ENCODE measurements at places on chromosomes 16 and 17. TPM values are rescaled to one million over a fixed set of nuclear protein-coding genes. Genes with fewer than 3 reads are reported as not detected.

The NLRC3 gene
- 27.2 TPM for total RNA-seq

The SPNS2 gene
- total RNA-seq = 50.2 TPM

The CD300LG gene
- 0.77 TPM for total RNA-seq

The APOBR gene
- 23.4 TPM for total RNA-seq

The IL17C gene
- total RNA-seq = not detected

The CAPN15 gene
- total RNA-seq = 71.6 TPM

- no peak overlapping the region for H3K4me3 ChIP-seq
- H3K27ac ChIP-seq = no peak overlapping the region
- H3K36me3 ChIP-seq = peaks cover 100% of the 10 kb centered on the region
- no peaks in the 10 kb centered on the region for H3K4me1 ChIP-seq
Measured at GRCh38 chr16:305916-306626, 23.1 kb downstream of the PDIA2 start.

GRCh38 chr16:78930561-78930960 lies 670.0 kb downstream of the MAF start:
- no peaks in the 10 kb centered on the region for H3K27me3 ChIP-seq
- H3K4me1 ChIP-seq = no peaks in the 10 kb centered on the region
- H3K27ac ChIP-seq = no peak overlapping the region
- H3K36me3 ChIP-seq = no peaks in the 10 kb centered on the region
- DNase-seq = no peak
- no peak overlapping the region for H3K4me3 ChIP-seq

GRCh38 chr17:77869665-77870132 lies 88.8 kb upstream of the TNRC6C start:
- no peaks in the 10 kb centered on the region for H3K27me3 ChIP-seq
- no peaks in the 10 kb centered on the region for H3K36me3 ChIP-seq
- no peak overlapping the region for H3K27ac ChIP-seq
- H3K4me3 ChIP-seq = no peak overlapping the region
- peaks cover 43% of the 10 kb centered on the region for H3K4me1 ChIP-seq

DNA sequence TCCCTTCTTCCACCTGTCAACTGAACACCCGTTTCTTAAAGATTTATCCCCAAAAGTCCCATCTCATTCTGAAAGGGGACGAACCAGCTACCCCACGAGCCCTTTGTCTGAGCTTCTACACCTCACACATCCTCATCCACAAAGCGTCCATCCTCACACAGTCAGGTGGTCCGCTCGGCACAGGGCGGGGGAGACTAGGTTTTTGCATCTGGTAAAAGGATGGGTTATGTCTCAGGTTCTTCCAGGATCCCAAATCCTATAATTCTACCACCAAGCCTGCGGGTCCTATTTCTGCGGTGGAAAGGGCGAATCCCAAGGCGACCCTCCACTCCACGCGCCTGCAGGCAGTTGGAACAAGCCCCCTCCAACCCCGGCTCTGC lies 458 bp downstream of the GFOD2 start:
- no peak for DNase-seq
- H3K27ac ChIP-seq = peak overlapping the region; percentile 94
- peaks cover 9% of the 10 kb centered on the region for H3K36me3 ChIP-seq

DNA sequence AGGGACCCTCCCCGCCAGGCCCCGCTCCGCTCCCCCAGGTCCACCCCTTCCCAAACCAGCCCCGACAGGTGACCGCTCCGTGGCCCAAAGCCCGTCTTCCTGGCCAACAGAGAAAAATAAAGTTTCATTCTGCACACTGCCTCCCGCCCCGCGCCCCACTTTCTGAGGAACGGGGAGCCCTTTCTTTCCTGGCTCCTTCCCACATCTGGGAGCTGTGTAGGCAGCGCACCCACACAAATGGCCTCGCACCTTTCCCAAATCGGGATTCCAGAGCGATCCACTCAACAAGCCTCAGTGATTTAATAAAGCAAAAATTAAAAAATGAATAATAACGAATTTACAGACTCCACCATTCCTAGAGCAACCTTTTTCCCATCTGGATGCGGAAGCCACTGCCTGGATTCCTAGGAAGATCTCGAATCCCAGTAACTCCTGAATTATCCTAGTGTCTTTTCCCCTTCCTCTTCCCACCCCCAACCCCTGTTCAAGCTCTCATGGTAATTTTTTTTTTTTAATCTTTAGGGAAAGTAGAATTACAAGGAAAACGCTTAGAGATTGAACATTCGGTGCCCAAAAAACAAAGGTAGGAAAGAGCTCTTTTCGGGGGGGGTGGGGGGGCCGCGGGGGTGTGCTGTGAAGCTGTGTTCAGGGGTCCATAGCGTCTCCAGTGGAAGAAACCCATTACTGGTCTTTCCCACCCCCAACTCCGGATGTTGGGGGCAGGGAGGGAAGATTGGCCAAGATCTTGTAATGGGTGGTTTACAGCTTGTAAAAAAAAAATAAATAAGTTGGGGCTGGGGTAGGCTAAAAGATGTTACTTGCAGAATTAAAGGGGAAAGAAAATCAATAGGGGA lies 1.6 kb downstream of the IGF2BP1 start:
- peaks cover 100% of the 10 kb centered on the region for H3K27me3 ChIP-seq
- no peak overlapping the region for H3K27ac ChIP-seq

GRCh38 chr17:32813021-32813420 lies 63.9 kb downstream of the MYO1D start:
- no peak overlapping the region for H3K27ac ChIP-seq
- H3K4me3 ChIP-seq = no peak overlapping the region
- no peaks in the 10 kb centered on the region for H3K36me3 ChIP-seq
- no peaks in the 10 kb centered on the region for H3K27me3 ChIP-seq
- no peaks in the 10 kb centered on the region for H3K4me1 ChIP-seq

GRCh38 chr17:81695801-81696200 lies 7.4 kb upstream of the MRPL12 start:
- H3K27me3 ChIP-seq = no peaks in the 10 kb centered on the region
- H3K36me3 ChIP-seq = peaks cover 90% of the 10 kb centered on the region
- H3K27ac ChIP-seq = no peak overlapping the region
- H3K4me3 ChIP-seq = no peak overlapping the region

DNA sequence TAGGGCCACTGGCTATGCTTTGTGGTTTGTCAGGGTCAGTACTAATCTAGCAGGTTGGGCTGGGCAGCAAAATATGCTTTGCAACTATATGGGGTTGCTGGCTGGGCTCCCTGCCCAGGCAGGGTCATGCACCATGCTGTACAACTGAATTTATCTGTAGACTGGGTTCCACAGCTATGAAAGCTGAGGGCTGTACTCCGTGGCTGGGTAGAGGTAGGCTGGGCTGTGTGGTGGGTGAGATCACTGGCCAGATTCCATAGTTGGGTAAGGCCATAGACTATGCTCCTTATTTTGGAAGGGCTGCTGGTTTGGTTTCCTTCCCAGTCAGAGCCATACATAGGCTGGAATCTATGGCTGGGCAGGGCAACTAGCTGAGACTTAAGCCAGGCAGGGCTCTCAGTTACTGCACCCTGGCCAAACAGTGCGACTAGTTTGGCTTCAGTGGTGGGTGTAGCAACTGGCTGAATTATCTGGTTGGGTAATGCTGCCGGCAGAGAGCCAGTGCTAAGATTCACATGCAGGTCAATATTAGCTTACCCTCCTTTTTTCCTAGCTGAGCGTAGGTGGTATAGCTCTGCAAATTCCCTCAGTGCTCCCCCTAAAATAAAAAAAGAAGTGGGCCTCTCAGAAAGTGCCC lies 769.1 kb upstream of the CDH8 start:
- no peak overlapping the region for H3K27ac ChIP-seq
- no peaks in the 10 kb centered on the region for H3K4me1 ChIP-seq
- no peak for DNase-seq
- no peak overlapping the region for H3K4me3 ChIP-seq

DNA sequence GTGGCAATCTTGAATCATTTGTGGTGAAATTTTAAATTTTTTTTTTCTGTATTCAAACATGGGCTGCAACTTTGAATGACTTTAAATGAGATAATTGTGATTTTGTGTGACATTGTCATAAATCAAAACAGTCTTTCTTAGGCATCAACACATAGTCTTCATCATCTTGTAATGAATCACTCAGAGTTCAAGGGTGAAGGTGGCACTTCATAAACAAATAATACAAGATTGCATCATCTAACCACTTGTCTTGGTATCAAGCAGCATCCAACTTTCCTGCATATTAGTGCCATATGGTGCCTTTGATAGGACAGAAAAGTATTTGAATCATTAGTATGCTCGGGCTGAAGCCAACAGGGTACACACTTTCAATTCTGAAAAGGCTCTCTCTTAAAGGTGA lies 392.4 kb upstream of the GOT2 start:
- H3K27ac ChIP-seq = no peak overlapping the region
- DNase-seq = no peak
- H3K4me3 ChIP-seq = no peak overlapping the region
- H3K27me3 ChIP-seq = no peaks in the 10 kb centered on the region
- H3K4me1 ChIP-seq = no peaks in the 10 kb centered on the region

- H3K27ac ChIP-seq = no peak overlapping the region
- no peaks in the 10 kb centered on the region for H3K36me3 ChIP-seq
- H3K27me3 ChIP-seq = no peaks in the 10 kb centered on the region
- DNase-seq = no peak
- no peaks in the 10 kb centered on the region for H3K4me1 ChIP-seq
Measured at GRCh38 chr17:80164185-80164584, 5.6 kb upstream of the CARD14 start.

- no peaks in the 10 kb centered on the region for H3K4me1 ChIP-seq
- no peaks in the 10 kb centered on the region for H3K36me3 ChIP-seq
- no peak for DNase-seq
- H3K4me3 ChIP-seq = no peak overlapping the region
- H3K27ac ChIP-seq = no peak overlapping the region
Measured at GRCh38 chr16:22726868-22727267, 87.1 kb upstream of the HS3ST2 start.

DNA sequence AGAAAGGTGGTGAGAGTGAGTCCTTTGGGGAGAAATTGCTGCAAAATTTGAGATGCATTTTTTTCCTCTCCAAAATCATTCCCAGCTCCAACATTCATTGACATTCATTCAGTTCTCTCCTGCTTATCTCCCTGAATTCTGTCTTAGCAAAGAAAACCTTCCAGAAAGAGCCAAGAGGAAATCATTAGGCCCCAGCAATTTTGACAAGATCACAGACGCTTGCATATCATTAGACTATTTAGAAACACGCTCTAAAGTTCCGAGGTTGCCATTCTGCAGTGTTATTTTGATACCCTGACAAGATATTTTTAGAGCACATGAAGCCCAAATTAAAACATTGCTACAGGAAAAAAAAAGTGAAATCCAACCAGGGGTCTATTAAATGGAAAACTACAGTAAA lies 9.6 kb upstream of the CHCT1 start:
- H3K4me3 ChIP-seq = no peak overlapping the region
- H3K36me3 ChIP-seq = no peaks in the 10 kb centered on the region
- H3K27me3 ChIP-seq = no peaks in the 10 kb centered on the region
- DNase-seq = no peak
- no peak overlapping the region for H3K27ac ChIP-seq
- no peaks in the 10 kb centered on the region for H3K4me1 ChIP-seq

DNA sequence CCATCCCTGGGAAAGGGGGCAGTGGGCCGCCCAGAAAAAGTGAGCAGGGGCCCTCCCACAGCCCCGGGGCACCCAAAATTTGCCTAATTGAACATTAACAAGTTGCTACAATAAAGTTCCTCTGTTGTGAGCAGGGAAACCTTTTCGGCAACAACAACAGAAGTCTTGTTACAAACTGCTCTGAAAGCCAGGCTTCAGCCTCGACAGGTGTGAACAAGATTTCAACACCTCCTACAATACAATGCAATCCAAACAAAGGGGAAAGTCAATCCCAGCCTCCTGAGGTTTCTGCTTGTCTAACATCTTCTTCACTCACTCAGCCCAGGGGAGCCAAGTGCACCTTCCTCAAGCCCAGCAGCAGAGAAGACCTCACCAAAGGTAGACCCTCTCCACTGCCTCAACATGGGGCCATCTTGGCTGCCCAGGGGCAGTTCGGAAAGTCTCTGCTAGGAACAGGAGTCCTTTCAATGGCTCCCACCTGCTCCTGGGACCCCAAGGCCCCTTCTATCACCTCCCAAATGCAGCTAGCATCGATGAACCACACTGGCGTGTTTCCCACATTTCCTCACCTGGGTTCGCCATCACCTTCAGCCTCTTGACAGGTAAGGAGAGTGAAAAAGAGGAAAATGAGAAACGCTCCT lies 19.1 kb downstream of the ZFHX3 start:
- H3K27ac ChIP-seq = no peak overlapping the region
- H3K27me3 ChIP-seq = no peaks in the 10 kb centered on the region
- H3K4me3 ChIP-seq = no peak overlapping the region
- peaks cover 5% of the 10 kb centered on the region for H3K4me1 ChIP-seq

DNA sequence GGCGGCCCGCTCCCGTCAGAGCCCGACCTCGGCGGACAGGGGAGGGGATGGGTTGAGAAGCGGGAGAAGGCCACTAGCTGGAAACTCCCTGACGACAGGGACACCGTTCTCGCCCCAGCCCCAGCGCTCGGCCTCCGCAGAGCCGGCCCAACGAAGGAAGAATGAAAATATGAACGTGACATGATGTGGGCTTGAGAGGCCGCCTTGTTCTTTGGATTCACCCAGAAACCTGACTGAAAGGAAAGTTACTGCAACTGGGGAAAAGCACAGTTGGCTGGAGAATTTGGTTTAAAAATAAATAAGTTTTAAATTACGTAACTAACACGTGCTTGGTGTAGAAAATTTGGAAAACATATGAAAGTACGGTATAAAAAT lies 21.1 kb downstream of the NPTX1 start:
- peak overlapping the region; percentile 61 for H3K4me3 ChIP-seq
- DNase-seq = no peak
- H3K36me3 ChIP-seq = no peaks in the 10 kb centered on the region
- H3K27ac ChIP-seq = peak overlapping the region; percentile 95

DNA sequence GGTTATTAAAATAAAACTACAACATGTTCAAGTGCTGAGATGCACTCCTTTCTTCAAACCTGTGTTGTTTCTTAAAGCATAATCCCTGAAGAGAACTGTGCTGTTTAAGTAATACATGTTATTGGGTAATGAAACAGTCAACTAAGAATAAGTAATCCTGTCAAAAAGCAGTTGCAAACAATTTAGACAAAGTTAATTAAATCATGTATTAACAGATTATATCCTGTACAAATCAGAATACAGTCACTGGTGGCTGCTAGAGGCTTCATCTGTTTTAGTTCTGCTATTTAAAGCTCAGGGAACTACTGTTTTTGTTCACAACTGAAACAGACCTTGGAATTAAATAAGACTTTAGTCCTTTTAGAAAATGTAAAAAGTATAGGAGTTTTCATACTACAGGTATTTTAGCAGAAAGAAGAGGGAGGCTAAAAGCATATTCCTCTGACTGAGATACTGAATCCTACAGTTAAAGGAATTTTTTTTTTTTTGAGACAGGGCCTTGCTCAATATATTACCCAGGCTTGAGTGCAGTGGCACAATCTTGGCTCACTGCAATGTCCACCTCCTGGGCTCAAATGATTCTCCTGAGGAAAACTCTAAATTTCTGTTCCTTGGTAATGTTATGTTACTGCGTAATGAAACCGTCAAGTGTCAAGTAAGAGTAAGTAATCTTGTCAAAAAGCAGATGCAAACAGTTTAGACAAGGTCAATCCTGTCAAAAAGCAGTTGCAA lies 27.3 kb upstream of the ITGA2B start:
- H3K27me3 ChIP-seq = no peaks in the 10 kb centered on the region
- H3K4me3 ChIP-seq = no peak overlapping the region
- no peaks in the 10 kb centered on the region for H3K4me1 ChIP-seq

GRCh38 chr16:69143116-69143515 lies 10.7 kb downstream of the UTP4 start:
- DNase-seq = no peak
- no peaks in the 10 kb centered on the region for H3K27me3 ChIP-seq
- peaks cover 38% of the 10 kb centered on the region for H3K36me3 ChIP-seq
- H3K27ac ChIP-seq = no peak overlapping the region
- no peaks in the 10 kb centered on the region for H3K4me1 ChIP-seq
- H3K4me3 ChIP-seq = no peak overlapping the region

GRCh38 chr17:51640108-51640622 lies 379.8 kb downstream of the UTP18 start:
- H3K4me1 ChIP-seq = no peaks in the 10 kb centered on the region
- no peaks in the 10 kb centered on the region for H3K36me3 ChIP-seq
- no peak overlapping the region for H3K4me3 ChIP-seq
- H3K27ac ChIP-seq = no peak overlapping the region
- DNase-seq = no peak
- H3K27me3 ChIP-seq = no peaks in the 10 kb centered on the region
